ENCODE measurements at places on chromosomes 5 and 9.

GRCh38 chr5:30505014-30505886, 688.2 kb upstream of the CDH6 start:
- no peak for DNase-seq

GRCh38 chr9:134178394-134178767, 14.0 kb upstream of the RNU6ATAC start:
- no peak for DNase-seq

GRCh38 chr9:3893519-3893918, 367.7 kb upstream of the RFX3 start:
- DNase-seq: no peak

DNA sequence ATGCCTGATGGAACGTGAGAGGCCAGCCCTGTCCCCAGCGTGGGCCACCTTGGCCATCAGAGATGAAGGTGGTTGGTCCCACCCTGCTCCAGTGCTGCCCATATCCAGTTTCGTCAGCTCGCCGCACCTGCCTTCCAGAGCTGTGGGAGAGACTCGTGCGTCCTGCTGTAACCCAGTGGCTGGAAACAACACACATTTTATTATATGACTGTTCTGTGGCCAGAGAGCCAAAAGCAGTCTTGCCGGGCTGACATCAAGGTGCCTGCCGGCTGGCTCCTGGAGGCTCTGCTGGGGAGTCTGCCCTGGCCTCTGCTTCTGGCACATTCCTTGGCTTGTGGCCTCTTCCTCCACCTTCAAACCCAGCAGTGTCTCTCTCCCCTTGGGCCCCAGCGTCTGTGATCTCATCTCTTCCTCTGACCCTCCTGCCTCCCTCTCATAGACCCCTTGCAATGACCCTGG, 94.7 kb downstream of the RXRA start:
- DNase-seq: no peak

DNA sequence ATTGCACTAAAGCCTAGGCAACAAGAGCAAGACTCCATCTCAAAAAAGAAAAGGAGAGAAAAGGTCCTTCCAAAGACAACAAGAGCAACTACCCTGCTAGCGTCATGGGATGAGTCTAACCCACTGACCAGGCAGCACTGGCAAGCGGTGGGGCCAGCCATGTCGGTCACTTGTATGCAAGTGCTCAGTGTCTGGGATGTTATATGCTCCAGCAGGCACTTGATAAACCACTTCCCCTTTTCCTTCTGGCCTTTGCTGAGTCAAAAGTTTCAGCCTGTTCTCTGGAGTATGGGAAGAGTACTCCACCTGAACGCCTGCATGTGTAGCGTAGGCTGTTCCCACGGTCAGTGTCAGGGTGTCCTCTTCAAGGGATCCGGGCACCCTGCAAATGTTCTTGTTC, 9.2 kb upstream of the MXD3 start:
- DNase-seq: no peak

DNA sequence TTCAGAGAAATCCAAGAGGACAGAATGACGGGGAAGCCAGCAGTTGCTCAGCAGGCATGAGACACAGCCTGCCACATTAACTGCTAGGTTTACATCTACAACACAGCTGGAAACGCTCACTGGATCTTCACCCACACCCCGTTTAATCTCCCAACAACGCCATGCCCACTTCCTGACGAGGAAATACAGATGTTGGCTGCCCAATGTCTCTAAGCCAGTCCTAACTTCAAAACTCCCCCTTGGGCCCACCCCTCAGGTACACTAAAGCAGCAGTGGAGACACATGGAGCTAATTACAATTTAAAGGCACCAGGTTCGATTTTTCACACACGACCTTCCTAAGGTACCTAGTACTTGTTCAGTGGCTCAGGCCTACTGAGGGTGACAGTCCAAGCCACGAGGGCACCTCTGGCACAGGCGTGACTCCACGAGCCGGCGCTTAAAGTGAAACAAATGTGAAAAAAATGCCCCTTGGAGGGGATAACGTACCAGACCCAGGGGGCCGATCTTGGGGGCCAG, 904 bp downstream of the RPL12 start:
- no peak for DNase-seq

DNA sequence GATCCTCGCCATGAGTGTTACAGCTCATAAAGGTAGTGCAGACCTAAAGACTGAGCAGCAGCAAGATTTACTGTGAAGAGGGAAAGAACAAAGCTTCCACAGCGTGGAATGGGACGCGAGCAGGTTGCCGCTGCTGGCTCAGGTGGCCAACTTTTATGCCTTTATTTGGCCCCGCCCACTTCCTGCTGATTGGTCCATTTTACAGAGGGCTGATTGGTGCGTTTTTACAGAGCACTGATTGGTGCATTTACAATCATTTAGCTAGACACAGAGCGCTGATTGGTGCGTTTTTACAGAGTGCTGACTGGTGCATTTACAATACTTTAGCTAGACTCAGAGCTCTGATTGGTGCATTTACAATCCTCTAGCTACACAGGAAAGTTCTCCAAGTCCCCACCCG, 13.9 kb downstream of the PLK2 start:
- no peak for DNase-seq

DNA sequence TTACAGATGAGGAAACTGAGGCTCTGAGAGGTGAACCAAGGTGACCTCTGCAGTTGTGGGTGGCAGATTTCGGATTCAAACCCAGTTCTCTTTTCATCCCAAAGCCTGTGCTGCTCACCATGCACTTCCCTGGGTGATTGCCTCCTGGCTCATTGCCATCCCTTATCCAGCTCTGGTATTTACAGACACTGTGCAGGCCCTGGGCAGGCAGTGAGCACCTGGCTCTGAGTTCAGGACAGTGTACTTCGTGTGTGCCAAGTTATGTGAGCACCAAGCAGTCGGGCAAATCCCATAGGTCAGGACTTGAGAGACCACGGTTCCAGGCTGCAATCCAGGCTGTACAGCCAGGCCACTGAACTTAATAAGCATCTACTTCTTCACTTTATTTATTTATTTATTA, 1.4 kb downstream of the LRSAM1 start:
- no peak for DNase-seq

DNA sequence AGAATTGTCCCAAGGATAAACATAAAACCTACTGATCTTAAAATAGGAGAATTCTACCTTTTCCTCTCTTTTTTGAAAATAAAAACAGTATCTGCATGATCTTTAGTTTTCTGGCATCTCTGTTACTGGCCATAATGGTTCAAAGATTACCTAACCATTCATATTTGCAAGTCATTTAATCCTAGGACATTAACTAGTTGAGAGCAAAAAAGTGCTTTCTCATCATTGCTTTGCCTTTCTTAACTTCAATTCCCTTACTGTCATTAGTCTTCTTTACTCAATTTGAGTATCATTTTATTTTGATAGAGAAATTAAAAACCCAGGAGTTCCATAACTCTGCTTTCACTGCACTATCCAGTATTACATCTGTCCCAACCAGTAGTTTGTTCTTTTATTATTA, 68.6 kb downstream of the RFX3 start:
- no peak for DNase-seq

GRCh38 chr5:102453716-102454115, 45.1 kb downstream of the SLCO6A1 start:
- DNase-seq: no peak

GRCh38 chr9:22469928-22470544, 23.4 kb downstream of the DMRTA1 start:
- DNase-seq: no peak

GRCh38 chr9:129627556-129628440, 1.8 kb downstream of the NTMT1 start:
- no peak for DNase-seq

DNA sequence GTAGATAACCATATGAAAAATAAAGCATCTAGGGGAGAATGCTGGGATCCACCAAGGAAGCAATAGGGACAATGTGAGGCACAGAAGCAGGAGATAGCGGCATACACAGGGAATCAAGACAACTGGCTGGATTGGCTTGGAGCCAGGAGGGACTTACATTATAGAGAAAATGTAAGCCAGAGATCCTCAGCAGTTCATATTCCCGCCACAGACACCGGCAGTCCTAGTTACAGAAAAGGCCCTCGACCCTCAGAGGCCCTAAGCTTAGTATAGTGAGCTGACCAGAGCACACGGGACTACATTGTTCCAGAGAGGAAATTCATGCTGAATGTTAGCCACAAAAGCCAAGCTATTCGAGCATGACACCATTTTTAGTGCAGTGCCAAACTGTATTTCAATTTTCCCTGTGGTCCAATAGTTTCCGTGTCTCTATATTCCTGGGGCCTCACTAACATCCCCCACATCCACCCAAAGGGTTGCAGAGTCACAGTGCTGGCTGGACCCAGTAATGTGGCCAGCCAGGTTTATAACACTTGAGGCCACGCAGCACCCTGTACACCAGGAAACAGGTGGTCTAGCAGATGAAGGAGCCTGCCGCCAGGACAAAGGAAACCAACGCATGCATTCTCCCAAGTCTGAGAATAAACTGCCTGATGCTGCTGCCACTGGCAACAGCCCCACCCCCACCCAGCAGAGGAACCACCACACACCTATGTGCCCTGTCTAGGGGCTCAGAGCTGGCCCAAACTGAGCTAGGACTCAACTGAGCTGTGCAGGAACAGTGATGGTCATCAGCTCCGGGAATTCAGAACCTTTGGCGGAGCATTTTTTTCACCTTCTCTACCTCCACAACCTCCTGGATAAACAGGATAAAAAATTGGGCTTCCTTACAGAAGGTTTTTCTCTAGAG, 693.2 kb upstream of the CHD1 start:
- DNase-seq: no peak

DNA sequence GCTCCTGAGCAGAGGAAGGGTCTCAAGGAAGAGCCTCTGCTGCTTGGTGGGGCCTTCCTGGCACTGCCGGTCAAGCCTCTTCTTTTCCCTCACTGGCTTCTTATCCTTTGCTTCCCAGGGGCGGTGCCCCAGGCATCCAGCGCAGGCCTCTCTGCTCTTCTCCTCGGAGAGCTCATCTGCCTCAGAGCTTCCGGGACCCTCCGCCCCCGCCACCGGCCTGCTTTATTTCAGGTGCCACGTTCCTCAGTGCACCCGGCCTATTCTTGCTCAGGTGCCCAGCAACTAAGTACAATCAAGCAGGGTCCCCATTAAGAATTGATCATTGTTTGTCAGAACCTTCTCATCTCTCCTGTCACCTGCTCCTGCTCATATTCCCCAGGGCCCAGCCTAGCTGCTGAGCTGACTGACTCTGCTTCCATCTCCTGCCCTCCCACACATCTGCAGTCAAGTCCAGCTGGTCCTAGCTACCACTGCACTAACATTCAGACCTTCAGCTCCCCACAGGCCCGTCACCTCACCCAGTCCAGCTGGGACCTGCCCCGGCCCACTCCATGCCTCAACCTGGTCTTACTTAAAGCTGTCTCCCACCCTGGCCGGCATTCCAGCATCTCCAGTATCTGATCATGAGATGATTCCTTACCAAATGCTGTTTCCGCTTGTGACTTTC, 114.3 kb upstream of the BOD1 start:
- DNase-seq: no peak

DNA sequence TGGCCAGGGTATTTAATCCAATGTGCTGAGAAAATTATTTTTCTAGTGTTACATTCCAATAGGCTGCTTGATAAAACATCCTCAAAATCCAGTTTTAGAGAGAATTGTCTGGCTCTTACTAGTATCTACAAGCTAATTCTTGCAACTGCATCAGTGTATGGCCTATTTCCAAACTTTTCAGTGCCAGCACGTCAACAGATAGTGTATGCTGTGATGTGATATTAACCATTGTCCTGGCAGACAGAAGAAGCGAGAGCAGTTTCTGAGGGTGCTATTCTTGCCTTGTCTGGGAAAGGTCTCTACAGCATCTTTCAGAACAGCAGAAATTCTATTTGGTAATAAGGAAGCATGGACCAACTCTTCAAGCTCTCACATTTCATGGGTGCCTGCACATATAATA, 174.2 kb upstream of the CDH12 start:
- no peak for DNase-seq

GRCh38 chr9:105921057-105921726, 226.9 kb downstream of the TMEM38B start:
- DNase-seq: no peak

- no peak for DNase-seq
These were observed 80.8 kb upstream of the GNAQ start for GRCh38 chr9:78112406-78112805.

DNA sequence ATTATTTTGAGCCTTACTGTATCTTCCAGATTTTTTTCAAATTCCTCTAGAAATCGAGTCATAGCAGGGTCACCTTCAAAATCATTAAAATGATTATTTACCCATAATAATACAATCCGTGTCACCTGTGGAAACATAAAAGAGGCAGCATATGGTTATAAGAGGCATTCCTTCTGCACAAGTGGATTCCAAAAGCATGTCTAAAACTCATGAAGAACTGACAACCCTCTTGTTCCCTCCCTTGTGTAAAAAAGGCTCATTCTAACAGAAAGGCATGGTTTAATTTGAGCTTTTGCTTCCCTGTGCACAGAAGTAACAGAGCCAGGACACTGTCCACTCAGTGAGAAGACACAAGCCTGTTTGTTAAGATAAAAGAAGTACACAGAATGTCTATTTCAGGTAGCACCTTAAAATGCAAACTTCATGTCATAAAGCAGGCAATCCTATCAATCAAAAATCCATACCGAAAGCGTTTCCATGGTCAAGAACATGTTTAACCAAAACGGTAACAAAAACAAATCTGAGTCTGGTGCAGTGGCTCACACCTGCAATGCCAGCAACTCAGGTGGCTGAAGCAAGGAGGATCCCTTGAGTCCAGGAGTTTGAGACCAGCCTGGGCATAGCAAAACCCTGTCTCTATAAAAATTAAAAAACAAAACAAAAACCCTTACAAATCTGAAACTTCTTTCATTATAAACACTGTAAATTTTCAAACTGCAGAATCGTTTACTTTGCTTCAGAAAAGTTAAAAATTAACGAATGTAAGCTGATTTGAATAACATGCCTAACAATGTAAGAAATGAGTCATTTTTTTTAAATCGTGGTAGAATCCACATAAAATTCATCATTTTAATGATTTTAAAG, 139.3 kb downstream of the RAPGEF6 start:
- no peak for DNase-seq

DNA sequence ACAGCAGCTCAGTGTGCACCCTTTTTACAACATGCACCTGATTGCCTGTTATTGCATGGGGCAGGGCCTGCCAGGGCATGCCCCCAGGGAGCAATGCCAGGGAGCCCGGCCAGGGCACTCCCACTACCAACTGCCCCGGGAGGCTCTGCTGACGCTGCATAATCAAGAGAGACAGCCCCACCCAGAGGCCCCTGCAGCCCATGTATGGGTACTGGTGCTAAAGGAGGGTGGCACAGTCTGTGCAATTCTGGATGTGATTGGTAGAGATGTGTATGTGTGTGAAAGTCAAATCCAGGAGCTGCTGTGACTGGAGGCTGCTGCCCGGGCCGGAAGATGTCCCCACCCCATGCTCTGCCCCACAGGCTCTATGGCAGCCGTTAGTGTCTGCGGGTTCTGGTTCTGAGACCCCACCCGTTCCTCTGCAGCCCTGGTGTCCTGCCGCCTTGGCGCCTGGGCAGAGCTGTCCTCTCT, 3.9 kb upstream of the NEURL1B start:
- no peak for DNase-seq

- no peak for DNase-seq
These were observed 714 bp upstream of the ZNF608 start for GRCh38 chr5:124746916-124747790.

DNA sequence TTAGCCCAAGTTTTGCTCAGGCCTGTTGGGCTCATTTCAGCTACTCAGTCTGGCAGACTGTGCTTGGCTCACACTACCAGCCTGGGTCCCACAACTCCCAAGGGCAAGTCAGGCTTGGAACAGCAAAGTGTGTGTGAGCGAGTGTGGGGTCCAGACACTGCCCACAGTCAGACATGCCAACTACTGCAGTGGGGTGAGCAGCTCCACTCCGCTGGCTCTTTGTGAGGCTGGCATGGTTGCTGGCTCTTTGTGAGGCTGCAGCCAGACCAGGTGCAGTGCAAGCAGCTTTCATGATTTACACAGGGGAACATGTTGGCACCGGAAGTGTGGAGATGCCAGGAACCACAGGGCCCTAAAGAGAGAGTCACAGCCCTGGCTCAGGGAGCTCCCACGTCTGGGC, 606.7 kb upstream of the FAM174A start:
- no peak for DNase-seq

All from stimulated activated CD4-positive, alpha-beta T cell treated with anti-CD3 and anti-CD28 coated beads, TNF-alpha, amount 100 ng/mL, for 24 hours (primary cell).